ENCODE measurements at places on chromosomes 7 and 10.

DNA sequence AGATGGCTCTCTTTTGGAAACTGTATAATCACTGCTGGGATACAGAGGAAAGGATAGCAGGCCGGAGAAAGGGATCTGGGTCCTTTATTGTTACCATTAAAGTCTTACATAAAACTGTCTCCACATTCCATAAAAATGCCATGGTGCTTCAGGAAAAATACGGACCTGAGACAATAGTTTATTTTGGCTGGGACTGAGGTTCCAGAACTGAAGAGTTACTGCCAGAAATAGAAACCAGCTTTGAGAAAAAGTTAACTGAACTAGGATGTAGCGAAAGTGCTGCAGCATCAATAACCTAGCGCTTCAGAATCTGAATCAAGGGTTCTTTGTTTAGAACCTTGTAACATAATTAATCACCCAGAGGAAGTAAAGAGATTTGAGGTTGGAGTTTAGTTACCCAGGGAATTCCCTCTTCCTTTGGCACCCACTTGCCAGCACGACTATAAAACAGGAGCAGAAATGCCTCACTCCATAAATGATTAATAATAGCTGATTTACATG is 38.0 kb downstream of the MEOX2 start:
- no peak for DNase-seq

DNA sequence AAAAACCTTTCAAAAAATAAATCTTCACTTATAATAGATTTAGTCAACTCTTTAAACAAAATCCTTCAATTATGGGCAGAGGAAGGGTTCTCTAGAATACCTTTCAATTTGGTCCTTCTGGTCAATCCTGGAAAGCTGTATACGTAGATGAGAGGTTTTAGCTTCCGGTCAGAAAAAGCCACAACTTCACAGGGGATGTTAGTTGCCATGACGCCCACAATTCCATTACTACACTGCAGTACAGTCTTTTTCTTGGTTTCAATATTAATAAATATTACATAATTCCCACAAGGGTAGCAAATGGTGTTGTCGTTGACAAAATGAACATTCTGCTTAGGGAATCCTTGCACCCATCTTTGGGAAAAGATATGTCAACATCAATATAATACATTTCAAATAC is 1.7 kb downstream of the CFAP43 start:
- no peak for DNase-seq

DNA sequence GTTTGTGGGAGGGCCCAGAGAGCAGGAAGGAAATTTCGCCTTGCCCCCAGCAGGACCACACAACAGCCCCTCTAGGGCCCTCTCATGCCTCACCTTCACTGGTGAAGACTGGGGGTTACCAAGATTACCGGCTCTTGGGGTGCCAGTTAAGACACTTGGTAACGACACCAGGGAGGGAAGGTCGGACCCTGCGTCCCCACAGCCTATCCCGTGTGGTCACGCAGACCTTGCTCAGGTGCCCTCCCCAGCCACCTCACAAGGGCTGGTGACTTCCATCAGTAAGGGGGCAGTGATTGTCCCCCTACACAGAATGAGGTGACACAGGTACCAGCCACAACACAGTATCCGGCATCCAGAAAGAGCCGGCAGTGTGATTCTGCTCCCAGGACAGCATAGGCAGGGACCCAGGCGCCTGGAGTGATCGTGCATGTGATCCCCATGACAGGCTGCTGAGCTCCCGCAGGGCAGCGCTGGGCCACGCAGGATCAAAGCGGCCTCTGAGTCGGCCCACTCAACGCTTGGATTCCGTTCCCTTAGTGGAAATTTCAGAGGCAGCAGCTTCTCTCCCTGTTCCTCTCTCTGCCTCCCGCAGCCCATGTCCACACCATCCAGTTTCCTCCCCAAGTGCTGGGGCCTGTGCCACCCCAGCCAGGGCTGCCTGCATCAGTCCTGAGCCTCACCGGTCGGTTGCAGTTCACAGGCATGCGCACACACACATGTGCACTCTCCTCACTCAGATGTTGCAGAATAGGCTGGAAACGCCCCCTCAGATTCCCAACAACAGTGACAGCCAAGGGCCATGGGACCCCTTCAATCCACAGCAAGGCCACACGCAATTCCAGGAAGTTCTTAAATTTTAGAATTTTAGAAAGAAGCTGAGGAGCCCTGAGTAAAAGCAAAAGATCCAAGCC is 35.8 kb downstream of the CAMK2B start:
- DNase-seq: no peak

- no peak for DNase-seq
These were observed 22.7 kb upstream of the AKR1B10 start for GRCh38 chr7:134504660-134505164.

DNA sequence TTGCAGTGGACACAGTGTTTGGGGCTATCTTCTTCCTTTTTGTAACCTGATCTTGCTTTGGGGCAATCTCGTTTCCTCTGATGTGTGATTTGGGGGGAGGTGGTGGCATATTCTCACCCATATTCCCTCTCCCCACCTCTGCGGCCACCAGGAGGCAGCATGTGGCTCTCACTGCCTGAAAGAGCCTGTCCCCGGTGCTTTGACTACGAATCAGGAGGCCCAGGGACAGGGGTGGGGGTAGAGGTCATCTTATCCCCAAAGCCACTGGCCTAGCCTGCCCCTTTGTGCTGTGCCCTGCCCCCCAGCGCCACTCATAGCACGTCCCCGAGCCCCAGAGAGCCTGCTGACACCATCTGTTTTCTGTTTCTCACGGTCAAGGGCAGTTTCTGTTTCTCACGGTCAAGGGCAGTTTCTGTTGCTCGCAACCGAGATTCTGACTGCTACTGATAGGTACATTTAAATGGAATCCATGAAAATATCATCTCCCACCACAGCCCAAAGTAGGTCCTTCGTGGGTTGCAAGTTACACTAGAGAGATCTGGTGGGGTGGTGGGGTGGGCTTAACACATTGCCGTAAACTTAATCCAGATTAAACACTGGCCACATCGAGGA is 28.2 kb downstream of the PHYH start:
- DNase-seq: no peak

DNA sequence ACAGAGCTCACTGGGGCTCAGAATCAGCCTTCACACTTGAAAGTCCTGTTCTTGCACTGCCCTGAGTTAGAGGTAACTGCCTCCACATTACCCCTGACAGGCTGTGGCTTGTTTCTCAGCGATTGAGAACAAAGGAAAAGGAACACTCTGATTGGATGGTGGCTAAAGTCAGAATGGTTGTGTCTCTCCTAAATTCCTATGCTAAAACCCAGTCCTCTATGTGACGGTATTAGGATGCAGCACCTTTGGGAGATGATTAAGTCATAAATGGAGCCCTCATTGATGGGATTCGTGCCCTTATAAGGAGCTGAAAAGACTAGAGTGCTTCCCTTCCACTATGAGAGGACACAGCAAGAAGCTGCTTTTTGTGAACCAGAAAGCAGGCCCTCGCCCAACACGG is 38.9 kb upstream of the DGKI start:
- DNase-seq: no peak

- DNase-seq: no peak
These were observed 205.9 kb upstream of the SEMA3D start for GRCh38 chr7:85392789-85393188.

GRCh38 chr10:71663311-71663710 is 56.3 kb downstream of the C10orf105 start:
- no peak for DNase-seq

- peak; percentile 92 for DNase-seq
These were observed 8.8 kb upstream of the ZC3HAV1 start for GRCh38 chr7:139118234-139118804.

- no peak for DNase-seq
These were observed 93.5 kb downstream of the UPF2 start for GRCh38 chr10:11949152-11949551.

GRCh38 chr7:106561151-106561550 is 99.8 kb downstream of the CCDC71L start:
- no peak for DNase-seq

DNA sequence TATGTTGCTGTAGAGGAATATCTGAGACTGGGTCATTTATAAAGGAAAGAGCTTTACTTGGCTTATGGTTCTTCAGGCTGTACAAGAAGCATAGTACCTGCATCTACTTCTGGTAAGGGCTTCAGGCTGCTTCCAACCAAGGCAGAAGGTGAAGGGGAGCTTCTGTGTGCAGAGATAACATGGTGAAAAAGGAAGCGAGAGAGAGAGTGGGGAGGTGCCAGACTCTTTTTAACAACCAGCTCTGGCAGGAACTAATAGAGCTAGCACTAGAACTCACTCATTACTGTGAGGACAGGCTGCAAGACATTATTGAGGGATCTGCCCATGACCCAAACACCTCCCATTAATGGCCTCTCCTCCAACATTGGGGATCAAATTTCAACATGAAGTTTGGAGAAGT is 94.5 kb downstream of the KIF20B start:
- no peak for DNase-seq

DNA sequence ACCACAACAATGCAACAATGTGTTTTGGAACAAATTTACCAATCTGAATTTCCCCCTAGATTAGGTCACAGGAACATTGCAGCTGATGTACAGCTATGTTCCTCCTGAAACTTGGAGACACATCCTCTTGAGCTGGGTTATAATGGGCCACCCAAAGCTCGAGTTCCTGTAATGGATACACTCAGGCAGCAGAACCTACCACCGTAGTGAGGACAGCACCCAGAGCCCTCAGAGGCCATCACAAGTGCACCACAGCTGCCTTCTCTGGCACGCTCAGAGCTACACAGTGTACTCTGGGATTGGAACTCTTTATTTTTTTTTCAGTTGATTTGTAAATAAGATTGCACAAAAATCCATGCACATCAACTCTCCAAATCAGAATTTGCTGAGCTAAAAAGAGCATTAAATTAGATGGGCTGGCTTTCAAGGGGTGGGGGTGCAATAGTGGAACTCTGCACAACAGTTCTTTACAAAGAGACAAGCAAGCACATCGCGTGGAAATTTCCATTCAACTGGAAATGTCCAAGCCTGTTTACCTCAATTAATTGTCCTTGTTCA is 56.7 kb downstream of the EGFR start:
- no peak for DNase-seq
